Activated CD4-positive, CD25-positive, alpha-beta regulatory T cell treated with anti-CD3 and anti-CD28 coated beads, Interleukin-2, amount 50 U/mL, for 24 hours (primary cell): ENCODE measurements at places on chromosomes 1 and 21.

DNA sequence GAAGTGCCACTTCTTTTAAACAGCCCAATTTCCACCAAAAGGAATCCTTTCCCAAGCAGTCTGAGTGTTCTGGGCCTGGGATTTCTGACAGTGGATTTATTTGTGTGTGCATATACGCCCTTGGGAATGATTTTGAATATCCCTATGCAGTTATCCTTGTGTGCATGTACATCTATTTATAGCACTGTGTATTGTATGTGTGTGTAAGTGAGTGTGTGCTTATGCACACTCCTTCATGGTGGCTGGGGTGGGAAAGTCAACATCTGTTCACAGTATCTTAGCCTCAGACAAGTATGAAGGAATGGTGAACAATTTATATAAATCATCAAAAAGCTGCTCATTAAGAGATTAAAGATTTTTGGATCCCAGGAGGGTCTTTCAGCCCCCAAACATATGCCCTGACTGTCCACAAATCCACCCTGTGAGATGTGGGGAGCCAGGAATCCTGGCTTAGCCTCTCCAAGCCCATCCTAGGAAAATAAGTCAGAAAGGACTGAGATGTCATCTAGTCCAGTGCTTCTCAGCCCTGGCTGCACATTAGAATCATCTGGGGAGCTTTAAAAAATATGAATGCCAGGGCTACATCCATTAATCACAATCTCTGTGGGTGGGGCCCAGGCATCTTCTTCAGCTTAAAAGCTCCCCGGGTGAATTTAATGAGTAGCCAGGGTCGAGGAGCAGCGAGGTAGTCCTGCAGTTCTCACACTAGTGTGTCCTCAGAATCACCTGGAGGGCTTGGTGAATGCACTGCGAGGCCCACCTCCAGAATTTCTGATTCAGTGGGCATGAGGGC, 101.4 kb downstream of the PLXNA2 start:
- no peak for ATAC-seq

DNA sequence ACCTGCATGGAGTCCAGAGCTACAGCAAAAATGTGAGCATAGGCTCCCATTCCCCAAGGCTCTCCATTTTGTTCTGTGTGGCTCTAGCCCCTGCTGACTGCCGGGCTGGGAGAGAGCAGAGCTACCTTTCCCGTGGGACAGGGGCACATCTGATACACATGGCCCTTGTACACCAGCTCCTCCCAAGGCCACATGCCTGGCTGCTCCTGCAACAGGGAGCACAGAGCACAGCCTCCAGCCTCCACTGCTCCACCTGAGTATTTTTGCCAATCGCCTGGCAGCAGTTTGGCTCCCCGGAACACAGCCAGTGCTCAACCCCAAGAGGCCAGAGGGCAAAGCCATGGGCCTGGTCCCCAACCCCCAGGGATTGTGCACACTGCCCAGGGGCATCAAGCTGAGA, 146.5 kb downstream of the CHD1L start:
- ATAC-seq: no peak

- no peak for ATAC-seq
Measured at GRCh38 chr1:169098380-169098779, 8.1 kb upstream of the ATP1B1 start.

- peak; percentile 88 for ATAC-seq
Measured at GRCh38 chr1:29062157-29062942, 61.4 kb downstream of the TMEM200B start.
